ENCODE measurements at places on chromosomes 11 and 22.

DNA sequence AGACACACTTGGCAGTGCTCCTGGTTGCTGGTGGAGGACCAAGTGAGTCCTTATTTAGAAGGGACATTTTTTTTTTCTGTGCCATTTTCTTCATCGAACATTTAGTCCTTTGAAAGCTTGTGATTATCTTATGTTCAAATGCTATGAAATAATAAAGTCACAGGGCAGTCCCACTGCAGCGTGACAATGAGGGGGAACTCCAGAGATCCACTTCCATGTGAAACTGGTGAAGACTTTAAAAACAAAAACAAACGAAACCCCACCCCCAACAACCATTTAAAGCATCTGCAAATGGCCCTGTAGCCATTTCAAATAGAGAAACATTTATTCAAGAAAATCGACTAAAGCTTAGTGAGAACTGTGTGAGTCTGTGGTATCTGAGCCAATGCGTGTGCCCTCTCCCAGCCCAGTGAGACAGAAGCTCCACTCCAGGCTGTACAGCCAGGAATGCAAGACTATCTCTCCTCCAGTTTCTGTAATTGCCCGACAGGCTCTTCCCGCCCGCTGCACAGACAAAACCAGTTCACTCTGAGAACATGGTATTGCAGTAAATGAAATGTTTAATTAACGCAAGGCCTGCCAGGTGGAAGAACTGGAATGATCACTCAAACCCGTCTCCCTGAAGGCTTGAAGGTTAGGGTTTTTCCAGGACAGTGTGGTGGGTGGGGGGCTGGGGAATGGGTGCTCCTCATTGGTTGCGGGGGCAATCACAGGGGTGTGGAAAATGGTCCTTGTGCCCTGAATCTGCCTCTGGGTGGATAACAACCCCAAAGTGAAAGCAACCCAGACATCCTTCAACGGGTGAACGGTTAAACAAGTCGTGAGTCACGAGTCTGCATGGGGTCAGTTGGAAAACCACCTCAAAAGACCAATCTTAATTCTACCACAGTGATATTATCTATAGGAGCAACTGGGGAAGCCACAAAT lies 8.4 kb downstream of the KRTAP5-6 start:
- DNase-seq, result no peak

DNA sequence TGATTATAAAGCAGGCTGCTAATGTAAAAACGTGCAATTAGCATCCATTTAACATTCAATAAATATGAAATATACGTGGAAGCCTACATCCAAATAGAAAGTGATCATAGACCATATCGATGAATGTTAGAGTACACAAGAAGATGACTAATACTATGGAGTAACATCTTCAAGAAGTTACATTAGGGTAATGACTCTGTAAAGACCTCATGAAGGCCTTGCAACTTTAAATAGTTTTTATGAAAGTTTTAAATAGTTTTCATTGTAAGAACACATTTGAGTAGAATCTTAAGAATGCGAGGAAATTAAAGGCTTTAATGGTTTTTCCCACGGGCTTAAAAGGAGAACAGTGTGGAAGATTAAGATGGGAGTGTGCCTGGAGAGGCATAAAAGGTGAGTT lies 1.4 kb downstream of the TRIM34 start:
- no peak for DNase-seq

GRCh38 chr11:117565709-117566108 lies 231.3 kb downstream of the DSCAML1 start:
- DNase-seq, result no peak

GRCh38 chr11:99739464-99740089 lies 718.8 kb downstream of the CNTN5 start:
- no peak for DNase-seq

DNA sequence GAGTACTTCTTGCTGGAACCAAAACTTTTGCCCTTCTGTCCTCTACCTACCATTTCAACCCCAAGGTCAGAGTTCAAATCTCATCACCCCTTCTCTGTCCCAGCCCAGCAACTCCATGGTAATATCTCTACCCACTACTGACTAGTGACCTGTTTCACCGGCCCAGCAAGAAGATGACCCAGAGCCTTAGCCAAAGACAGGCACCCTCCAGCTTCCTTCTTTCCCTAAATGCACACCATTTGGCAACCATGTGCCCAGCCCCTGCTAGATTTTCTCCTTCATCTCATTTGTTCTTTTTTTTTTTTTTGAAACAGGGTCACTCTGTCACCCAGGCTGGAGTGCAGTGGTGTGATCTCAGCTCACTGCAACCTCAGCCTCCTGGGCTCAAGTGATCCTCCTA lies 14.9 kb downstream of the ARAP1 start:
- no peak for DNase-seq

- DNase-seq, result no peak
These were observed 759.4 kb downstream of the NELL1 start for GRCh38 chr11:21428796-21429195.

DNA sequence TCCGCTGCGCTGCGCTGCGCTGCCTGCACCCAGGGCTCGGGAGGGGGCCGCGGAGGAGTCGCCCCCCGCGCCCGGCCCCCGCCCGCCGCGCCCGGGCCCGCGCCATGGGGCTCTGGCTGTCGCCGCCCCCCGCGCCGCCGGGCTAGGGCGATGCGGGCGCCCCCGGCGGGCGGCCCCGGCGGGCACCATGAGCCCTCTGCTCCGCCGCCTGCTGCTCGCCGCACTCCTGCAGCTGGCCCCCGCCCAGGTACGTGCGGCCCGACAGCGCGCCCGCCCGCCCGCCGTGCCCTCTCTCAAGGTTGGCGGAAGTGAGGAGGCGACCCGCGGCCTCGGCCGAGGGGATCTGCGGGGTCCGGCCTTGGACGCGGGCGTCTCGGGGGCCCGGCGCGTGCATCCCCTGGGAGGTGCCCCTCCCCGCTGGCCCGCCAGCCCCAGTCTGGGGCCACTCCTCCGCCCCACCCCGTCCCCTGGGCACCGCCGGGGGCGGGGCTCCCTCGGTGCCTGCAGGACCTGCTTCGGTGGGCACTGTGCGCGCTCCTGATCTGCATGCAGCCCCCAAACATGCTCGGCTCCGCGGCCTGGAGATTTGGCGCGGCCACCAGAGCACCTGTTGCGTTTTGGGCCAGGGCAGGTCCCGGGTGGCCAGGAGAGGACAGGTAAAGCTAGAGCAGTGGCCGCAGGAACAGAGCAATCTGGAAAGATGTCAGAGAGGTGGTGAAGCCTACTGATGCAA lies 429 bp downstream of the VEGFB start:
- peak; percentile 64 for DNase-seq

- DNase-seq, result no peak
These were observed 27.9 kb downstream of the PAX6 start for GRCh38 chr11:31783252-31783651.

GRCh38 chr11:46066335-46066734 lies 54.9 kb downstream of the PHF21A start:
- DNase-seq, result no peak

DNA sequence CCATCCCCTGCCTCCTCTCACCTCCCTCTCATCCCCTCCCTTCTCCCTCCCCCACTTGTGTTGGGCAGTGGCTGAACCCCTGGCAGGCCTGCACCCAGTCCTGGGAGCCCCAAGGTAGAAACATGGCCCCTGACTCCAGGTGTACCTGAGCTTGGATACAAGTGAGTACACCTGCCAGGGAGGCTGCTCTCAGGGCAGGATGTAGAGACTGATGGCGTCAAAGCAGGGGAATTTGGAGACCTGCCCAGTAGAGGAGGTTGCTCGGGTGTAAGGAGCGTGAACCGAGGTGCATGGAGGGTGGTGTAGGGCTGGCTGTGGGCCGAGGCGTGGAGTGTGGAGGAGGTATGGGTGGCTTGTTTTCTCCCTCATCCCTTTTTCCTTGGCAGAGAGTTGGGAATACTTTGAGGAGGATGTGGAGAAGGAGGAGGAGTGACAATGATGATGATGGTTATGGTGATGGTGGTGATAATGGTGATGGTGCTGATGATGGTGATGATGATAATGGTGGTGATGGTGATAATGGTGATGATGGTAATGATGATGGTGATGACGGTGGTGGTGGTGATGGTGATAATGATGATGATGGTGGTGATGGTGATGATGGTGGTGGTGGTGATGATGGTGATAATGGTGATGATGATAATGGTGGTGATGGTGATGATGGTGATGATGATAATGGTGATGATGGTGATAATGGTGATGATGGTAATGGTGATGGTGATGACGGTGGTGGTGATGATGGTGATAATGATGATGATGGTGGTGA lies 12.3 kb downstream of the MRGPRG start:
- no peak for DNase-seq

- DNase-seq, result peak; percentile 97
These were observed at the start of gene TEF for GRCh38 chr22:41381329-41382097. Gene TEF, plus strand, starts transcription at chr22:41381942. Its CDS starts 103 bp downstream, at chr22:41382045.

Measured in activated naive CD4-positive, alpha-beta T cell (primary cell).